Transverse colon (tissue), 4 donors: ENCODE measurements at places on chromosomes 4 and X. TPM values are rescaled to one million over a fixed set of nuclear protein-coding genes. Genes with fewer than 3 reads are reported as not detected.

SPIN4 gene
- 4.4 TPM for total RNA-seq

MAGED4 gene
- not detected for total RNA-seq

- H3K36me3 ChIP-seq = no peaks in the 10 kb centered on the region
- H3K4me1 ChIP-seq = no peaks in the 10 kb centered on the region
- H3K4me3 ChIP-seq = no peak overlapping the region
Measured at GRCh38 chrX:148593987-148594386, 93.6 kb downstream of the AFF2 start.

CENPVL1 gene
- total RNA-seq = not detected

GRCh38 chr4:73648478-73648877, 28.2 kb upstream of the RASSF6 start:
- no peaks in the 10 kb centered on the region for H3K36me3 ChIP-seq
- DNase-seq = no peak
- no peaks in the 10 kb centered on the region for H3K27me3 ChIP-seq
- H3K4me1 ChIP-seq = no peaks in the 10 kb centered on the region
- no peak overlapping the region for H3K4me3 ChIP-seq

GRCh38 chr4:8396762-8397406, 43.6 kb downstream of the ACOX3 start:
- no peaks in the 10 kb centered on the region for H3K36me3 ChIP-seq
- peaks cover 9% of the 10 kb centered on the region for H3K4me1 ChIP-seq
- H3K27me3 ChIP-seq = no peaks in the 10 kb centered on the region
- H3K27ac ChIP-seq = no peak overlapping the region
- DNase-seq = no peak

NOX1 gene
- total RNA-seq = 21.0 TPM

- H3K27ac ChIP-seq = no peak overlapping the region
- no peaks in the 10 kb centered on the region for H3K4me1 ChIP-seq
- H3K36me3 ChIP-seq = no peaks in the 10 kb centered on the region
- DNase-seq = no peak
- no peak overlapping the region for H3K4me3 ChIP-seq
- H3K27me3 ChIP-seq = no peaks in the 10 kb centered on the region
Measured at GRCh38 chr4:142242156-142242555, 603.9 kb downstream of the INPP4B start.

- H3K36me3 ChIP-seq = no peaks in the 10 kb centered on the region
- H3K27me3 ChIP-seq = peaks cover 62% of the 10 kb centered on the region
- DNase-seq = no peak
- H3K4me1 ChIP-seq = peaks cover 6% of the 10 kb centered on the region
- H3K27ac ChIP-seq = no peak overlapping the region
- H3K4me3 ChIP-seq = no peak overlapping the region
Measured at GRCh38 chrX:120001787-120002186, 58.2 kb upstream of the NKAP start.

GRCh38 chr4:25065431-25065858, 34.7 kb upstream of the LGI2 start:
- H3K27me3 ChIP-seq = no peaks in the 10 kb centered on the region
- no peaks in the 10 kb centered on the region for H3K36me3 ChIP-seq
- H3K27ac ChIP-seq = no peak overlapping the region
- no peaks in the 10 kb centered on the region for H3K4me1 ChIP-seq

DNA sequence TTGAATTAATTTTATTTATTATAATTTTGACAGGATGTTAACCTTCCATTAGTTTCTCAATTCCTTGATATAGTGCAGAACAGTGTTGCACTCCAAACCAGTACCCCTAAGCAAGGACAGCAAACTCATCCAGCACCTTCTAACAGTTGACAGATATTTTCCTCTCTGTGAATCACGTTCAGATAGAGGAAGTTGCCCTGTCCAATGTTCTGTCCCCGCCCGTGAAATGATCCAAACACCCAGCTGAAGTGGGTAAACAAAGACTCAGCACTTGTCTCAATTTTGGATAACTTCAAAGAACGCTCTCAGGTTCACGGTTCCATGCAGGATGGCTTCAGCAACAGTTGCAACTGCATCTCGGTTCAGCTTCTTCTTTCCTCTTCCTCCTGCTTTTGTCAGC, 1240.0 kb upstream of the ADGRL3 start:
- DNase-seq = no peak
- H3K4me1 ChIP-seq = no peaks in the 10 kb centered on the region
- H3K36me3 ChIP-seq = no peaks in the 10 kb centered on the region
- H3K4me3 ChIP-seq = no peak overlapping the region

RHOXF1 gene
- total RNA-seq = 10.8 TPM

SPANXA2 gene
- total RNA-seq = not detected

SYNPO2 gene
- total RNA-seq = 99.7 TPM
